GM12878 (cell line): ENCODE measurements at places on chromosomes 3 and 15. TPM values are rescaled to one million over a fixed set of nuclear protein-coding genes. Genes with fewer than 3 reads are reported as not detected.

The SPINK8 gene
- total RNA-seq: not detected in 2 replicates

The MEF2A gene
- 41.0 and 46.7 TPM in 2 replicates for total RNA-seq

The FAH gene
- total RNA-seq: 61.5 and 67.4 TPM in 2 replicates

The ABHD6 gene
- total RNA-seq: 3.6 and 3.8 TPM in 2 replicates

The COL6A5 gene
- total RNA-seq: not detected in 2 replicates

The LRTM1 gene
- not detected in 2 replicates for total RNA-seq

The PYDC2 gene
- total RNA-seq: not detected in 2 replicates

The PTPRG gene
- 3.0 and 3.2 TPM in 2 replicates for total RNA-seq

The HRG gene
- 0.13 and 0.21 TPM in 2 replicates for total RNA-seq

The SYNPR gene
- total RNA-seq: not detected in 2 replicates

The CLEC3B gene
- total RNA-seq: 0.23 TPM in 1 of 2 replicates, not detected in the other

The GOLGA6A gene
- not detected in 2 replicates for total RNA-seq

The AADACL2 gene
- not detected in 2 replicates for total RNA-seq

The CLDN16 gene
- 3.2 and 3.6 TPM in 2 replicates for total RNA-seq

The CLDN11 gene
- 0.15 and 0.29 TPM in 2 replicates for total RNA-seq

The TPRA1 gene
- total RNA-seq: 24.4 and 30.4 TPM in 2 replicates

The SLC9C1 gene
- not detected in 2 replicates for total RNA-seq

The OIP5 gene
- total RNA-seq: 19.0 and 19.6 TPM in 2 replicates
